ENCODE measurements at places on chromosomes 7 and 10. TPM values are rescaled to one million over a fixed set of nuclear protein-coding genes. Genes with fewer than 3 reads are reported as not detected.

Gene IPMK
- total RNA-seq: 2.3 TPM

Gene AGBL3
- total RNA-seq: 1.5 TPM

Gene RASSF4
- 103 TPM for total RNA-seq

Gene SOSTDC1
- total RNA-seq: 0.85 TPM

Gene GBX1
- 1.9 TPM for total RNA-seq

Gene TBRG4
- total RNA-seq: 79.3 TPM

Gene AGAP9
- total RNA-seq: 1.6 TPM

Gene PAX4
- total RNA-seq: not detected

Gene TUBB8
- total RNA-seq: not detected

Gene ATP6V0A4
- not detected for total RNA-seq

Gene SLC26A3
- 0.33 TPM for total RNA-seq

Gene SLC39A12
- not detected for total RNA-seq

Gene MYPN
- total RNA-seq: 124 TPM

Gene ATRNL1
- 2.9 TPM for total RNA-seq

Gene KLLN
- 0.19 TPM for total RNA-seq

Gene TYSND1
- total RNA-seq: 6.4 TPM

Gene TMEM176A
- total RNA-seq: 18.5 TPM

Gene MYL7
- total RNA-seq: 518 TPM

Gene UPF2
- 17.3 TPM for total RNA-seq

Gene MYO3A
- total RNA-seq: not detected

Gene LRRC61
- total RNA-seq: 4.3 TPM

Gene UCN3
- total RNA-seq: not detected

Gene ANXA8L1
- total RNA-seq: not detected

Gene CPA2
- not detected for total RNA-seq

Gene TMEM225B
- not detected for total RNA-seq

Data from left ventricle myocardium inferior (tissue), 1 donor.